Stimulated activated CD4-positive, alpha-beta T cell treated with anti-CD3 and anti-CD28 coated beads, Interleukin-15, amount 100 ng/mL, for 1 hour (primary cell): ENCODE measurements at places on chromosomes 3 and 15.

- DNase-seq: no peak
Observed at GRCh38 chr15:39491886-39492490, 88.9 kb upstream of the THBS1 start.

DNA sequence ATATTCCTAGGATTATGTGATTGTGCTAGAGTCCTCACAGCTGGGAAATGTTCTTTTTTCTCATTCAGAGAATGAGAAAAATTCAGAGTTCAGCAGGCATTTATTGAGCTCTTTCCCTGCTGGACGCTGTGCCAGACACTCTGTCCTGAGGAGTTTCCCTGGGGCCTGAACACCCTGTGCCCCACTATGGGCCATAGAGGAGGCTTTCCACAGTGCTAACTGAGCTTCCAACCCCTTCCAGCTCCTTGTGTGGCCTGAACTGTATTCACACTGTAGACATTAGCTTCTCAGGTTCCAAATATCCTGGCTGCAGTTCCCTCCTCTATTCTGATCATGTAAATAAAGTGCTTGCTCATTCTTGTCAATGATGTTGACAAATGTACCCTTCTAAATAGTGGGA lies 10.0 kb downstream of the ABHD2 start:
- no peak for DNase-seq

- DNase-seq: no peak
Observed at GRCh38 chr3:128447561-128448013, 19.1 kb downstream of the DNAJB8 start.

DNA sequence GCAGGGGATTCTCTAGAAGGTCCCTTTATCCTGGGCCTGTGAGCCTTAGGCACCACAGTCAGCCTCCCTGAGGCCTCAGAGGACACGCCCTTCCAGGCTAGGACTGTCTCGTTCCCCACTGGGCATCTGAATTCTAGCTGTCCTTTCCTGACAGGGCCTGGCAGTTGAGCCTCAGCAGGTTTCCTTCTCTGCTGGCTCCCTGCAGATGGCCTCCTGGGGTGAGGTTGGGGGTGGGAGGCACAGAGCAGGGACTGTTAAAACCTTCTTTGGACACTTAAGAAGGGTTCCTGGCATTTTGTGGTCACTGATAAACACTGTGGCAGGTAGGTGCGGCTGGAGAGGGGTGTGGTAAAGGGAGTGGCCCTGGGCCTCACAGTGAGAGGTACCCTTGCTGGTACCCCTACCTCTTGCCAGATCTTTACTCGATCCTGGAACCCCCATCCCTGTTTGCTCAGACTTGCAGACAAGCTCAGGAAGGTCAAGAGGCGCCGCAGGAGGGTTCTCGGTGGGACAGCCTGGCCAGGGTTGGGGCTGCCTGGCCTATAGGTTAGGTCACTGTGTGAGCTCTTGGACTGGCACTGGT lies 8.5 kb downstream of the CLK3 start:
- DNase-seq: no peak

GRCh38 chr15:70267879-70268278 lies 170.2 kb upstream of the TLE3 start:
- DNase-seq: no peak

DNA sequence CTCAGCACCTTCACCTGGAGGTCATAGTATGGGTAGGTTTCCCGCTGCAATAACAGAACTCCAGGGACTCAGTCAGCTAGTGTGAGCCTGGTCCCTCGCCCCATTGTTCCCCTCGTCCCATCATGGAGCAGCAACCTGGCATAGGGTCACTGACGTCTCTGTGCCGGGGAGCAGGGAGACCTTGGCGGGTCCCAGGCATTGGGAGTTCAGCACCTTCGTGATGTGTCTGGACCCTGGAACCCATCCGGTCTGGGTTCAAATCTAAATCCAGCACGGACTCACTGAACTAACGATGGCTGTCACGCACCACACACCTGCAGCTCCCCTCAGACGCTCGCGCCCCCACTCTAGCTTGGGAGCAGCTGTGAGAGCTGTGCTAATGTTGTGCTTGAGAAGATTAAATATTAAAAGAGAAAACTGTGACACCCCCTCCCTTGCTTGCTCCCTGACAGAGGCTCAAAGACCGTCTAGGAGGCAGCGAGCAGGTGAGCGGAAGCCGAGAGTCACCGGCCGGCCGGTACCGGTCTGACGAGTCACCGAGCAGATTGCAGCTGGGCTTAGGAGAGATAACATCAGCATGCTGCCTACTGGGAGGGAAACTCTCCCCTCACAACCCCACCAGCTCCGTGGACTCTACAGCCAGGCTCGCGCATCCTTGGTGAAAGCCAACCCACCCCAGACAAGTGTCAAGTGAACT lies 742 bp downstream of the PLA2G4F start:
- DNase-seq: no peak
